Erythroblast (primary cell): ENCODE measurements at places on chromosomes 13 and 19.

- DNase-seq: no peak
These were observed 19.7 kb upstream of the PLPP2 start for GRCh38 chr19:310781-311496.

DNA sequence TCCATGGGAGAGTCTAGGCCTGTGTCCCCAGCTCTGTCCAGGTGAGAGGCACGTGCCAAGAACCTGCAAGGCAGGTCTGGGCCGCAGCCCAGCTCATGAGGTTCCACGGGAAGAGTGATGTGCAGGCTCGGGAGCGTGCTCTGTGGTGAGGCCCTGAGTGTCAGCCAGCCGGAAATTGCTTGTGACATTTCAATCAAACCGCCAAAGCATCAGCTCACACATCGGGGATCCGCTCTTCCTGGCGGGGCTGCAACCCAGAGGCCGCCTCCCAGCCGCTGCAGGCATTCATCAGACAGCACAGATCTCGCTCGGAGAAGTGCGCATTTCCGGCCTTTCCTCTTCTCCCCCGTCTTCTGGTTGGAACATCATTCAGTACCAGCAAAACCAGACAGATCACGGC is 109.3 kb downstream of the KDM4B start:
- DNase-seq: no peak

GRCh38 chr19:44686896-44687295 is 12.1 kb upstream of the CEACAM16 start:
- no peak for DNase-seq

DNA sequence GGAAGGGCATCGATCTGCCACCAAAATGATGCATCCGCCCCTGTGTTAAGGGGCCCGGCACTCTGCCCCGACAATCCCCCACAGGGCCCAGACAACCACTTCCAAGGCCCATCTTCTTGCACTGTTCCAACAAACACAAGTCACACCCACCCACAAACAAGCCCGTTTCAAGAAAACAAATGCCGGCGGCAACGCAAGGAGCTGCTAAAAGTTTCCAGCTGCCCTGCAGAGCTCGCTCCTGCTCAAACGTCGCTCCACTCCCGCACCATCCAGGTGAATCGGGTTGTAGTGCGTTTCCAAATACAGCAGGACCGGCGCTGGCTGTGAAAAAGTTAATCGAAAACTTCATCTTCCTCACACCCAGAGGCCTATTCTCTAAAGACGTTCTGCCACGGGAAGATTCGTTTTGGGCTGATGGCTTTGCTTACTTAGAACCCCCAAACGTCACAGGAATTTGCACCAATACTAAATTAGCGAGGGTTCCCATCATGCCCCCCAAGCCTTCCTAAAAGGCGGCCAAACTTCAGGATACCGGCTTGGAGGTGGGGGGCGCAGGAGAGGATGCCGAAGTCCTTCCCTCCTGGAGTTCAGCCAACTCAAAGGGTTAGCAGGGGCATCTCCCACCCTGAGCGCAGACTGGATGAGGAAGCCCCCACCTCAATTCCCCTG is 107.4 kb upstream of the DOCK9 start:
- peak; percentile 37 for DNase-seq

DNA sequence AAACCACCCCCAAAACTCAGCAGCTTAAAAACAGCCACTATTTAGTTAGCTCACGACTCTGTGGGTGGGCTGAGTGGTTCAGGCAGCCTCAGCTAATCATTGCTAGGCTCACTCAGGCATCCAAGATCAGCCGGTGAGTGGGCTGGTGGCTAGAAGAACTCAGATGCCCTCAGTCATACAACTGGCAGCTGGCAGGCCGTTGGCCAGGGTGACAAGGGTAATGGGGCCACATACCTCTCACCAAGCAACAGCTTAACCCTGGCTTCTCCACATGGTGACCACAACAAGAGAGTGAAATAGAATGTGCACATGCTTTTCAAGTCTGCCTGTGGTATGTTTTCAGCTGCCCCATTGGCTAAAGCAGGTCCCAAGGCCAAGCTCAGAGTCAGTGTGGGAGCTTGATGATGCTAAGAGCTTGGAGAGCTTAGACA is 435.4 kb upstream of the TSHZ3 start:
- no peak for DNase-seq

DNA sequence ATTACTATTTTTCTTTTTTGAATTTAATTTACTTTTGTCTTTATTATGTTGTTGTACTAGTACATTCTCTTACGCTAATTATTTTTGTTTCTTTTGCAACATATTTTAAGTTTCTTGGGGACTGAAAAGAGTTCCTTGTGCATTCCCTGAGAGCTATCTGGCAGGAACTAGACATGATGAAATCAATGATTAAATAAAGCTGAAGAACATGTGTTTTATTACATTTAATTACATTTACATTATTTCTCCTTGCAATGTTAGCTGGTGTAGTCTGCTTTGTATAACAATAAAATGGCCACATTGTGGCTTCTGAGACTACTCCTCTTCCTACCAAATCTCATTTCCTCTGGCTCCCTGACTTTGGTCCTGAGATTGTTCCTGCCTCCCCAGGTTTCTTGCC is 244.9 kb downstream of the NDFIP2 start:
- DNase-seq: no peak

GRCh38 chr19:3062165-3063105 is at the start of gene TLE5:
TLE5 (minus strand) TSS chr19:3062495; CDS start chr19:3062200, 295 bp downstream.
- peak; percentile 81 for DNase-seq

GRCh38 chr19:40596608-40597328 is 4.4 kb upstream of the LTBP4 start:
- DNase-seq: peak; percentile 54

DNA sequence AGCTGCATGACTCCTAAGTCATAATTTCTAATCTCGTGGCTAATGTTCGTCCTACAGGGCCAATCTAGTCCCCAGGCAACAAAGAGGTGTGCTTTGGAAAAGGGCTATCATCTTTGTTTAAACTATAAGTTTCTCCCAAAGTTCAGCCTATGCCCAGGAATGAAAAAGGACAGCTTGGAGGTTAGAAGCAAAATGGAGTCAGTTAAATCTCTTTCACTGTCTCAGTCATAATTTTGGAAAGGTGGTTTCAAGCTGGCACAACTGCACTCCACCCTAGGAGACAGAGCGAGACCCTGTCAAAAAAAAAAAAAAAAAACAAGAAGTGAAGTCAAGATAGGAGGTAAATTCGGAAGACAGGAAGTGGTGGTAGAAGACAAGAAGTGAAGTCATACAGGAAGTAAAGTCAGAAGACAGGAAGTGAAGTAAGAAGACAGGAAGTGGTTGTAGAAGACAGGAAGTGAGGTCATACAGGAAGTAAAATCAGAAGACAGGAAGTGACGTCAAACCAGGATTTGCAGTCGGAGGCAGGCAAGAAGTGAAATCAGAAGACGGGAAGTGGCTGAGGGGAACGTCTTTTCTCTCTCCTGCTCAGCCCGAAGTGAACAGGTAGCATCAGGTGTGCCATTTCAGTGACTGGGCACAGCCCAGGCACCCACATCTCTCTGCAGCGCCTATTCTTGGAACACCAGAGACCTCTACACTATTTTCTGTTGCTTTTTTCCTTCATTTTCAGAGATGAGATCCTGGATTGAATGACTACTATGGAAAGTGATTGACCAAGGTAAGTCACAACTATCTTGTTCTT is 32.2 kb downstream of the GP6 start:
- DNase-seq: peak; percentile 48

GRCh38 chr13:112820318-112820717 is 130.5 kb downstream of the ATP11A start:
- no peak for DNase-seq

GRCh38 chr19:29260477-29261317 is 47.7 kb upstream of the UQCRFS1 start:
- peak; percentile 65 for DNase-seq

GRCh38 chr13:76948149-76948548 is at the start of gene ACOD1:
ACOD1 (plus strand) TSS chr13:76948511; CDS start chr13:76948559, 48 bp downstream.
- DNase-seq: no peak

GRCh38 chr19:1425102-1425837 is 12.9 kb upstream of the RPS15 start:
- no peak for DNase-seq

DNA sequence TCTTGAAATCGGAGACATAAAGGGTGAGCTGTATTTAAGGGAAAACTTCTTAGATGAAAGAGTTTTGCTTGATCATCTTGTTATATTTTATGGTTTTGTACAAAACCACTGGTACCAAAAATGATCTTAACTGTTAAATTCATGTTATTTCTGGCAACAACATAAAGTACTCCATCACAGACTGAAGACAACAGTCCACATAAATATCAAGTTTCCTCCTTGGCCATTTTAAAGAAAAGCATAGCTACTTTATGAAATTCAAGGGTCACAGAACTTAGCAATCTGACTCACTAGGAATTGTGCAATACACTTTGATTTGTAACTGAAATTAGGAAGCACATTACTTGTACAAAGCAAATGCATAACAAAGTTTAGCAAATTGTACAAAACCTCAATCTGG is 66.3 kb downstream of the TBC1D4 start:
- no peak for DNase-seq

DNA sequence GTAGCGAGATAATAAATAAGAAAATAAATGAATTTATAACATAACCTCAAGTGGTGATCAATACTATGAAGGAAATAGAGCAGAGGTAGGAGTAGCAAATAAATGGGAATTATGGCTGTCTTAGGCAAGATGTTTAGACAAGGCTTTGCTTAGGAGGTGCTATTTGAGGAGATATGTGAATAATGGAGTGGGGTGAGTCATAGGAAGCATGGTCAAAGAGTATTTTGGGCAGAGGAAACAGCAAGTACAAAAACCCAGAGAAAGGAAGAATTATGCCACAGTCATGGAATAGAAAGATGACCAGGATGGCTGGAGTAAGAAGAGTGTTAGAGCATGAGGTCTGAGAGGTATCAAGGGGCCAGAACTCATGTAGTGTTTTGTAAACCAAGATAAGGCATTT is 33.6 kb upstream of the LPAR6 start:
- DNase-seq: no peak

GRCh38 chr19:55319785-55320184 is 5.4 kb downstream of the TMEM150B start:
- DNase-seq: no peak

GRCh38 chr13:111372651-111373425 is 52.4 kb downstream of the TEX29 start:
- no peak for DNase-seq

- no peak for DNase-seq
These were observed 22.1 kb upstream of the EHD2 start for GRCh38 chr19:47691090-47691489.

DNA sequence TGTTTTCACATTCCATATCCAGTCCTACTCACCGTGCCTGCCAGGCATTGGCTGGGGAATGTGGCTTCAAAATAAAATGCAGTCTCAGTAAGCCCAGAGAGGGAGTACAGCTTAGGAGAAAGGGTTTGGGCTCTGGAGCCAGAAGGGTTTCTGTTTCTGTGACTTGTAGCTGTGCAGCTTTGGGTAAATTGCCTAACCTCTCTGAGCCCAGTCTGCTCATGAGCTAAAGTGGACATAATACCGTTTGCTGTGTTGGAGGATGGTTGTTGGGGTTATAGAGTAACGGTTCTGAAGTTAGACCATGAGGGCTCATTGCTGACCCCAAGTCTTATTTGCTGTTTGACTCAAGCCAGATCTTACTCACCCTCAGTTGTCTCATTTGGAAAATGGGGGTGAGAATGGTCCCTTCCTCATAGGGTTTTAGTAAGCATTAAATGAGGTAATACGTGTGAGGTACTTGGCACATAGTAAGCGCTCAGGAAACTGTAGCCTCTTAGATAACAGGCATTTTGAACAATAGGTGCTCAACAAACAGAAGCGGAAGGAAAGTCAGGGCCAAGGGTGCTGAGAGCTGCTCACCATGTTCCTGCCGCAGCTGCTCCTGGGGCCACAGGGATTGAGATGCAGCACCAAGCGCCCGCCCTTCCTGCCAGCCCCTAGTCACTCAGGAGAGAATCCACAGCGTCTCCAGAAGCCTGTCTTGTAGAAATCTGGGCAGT is 45.5 kb downstream of the C13orf42 start:
- DNase-seq: no peak

DNA sequence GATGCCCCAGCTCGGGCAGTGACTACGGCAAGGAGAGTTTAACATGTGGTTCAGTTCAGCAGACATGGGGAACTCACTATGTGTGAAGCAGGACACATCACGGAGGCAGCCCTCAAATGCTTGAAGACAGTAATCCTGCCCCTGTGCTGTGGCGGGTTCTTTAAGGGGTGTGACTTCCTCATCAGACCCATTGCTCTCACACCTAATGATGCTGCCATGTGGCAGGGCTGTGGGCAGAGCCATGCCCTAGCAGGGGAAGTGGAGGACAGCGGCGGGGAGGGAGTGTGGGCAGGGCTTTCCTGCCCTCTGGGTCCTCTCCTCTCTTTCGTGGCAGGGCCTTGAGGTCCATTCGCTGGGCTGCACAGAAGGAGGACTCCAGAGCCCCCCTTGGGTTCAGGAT is 131.1 kb upstream of the GJB6 start:
- no peak for DNase-seq

DNA sequence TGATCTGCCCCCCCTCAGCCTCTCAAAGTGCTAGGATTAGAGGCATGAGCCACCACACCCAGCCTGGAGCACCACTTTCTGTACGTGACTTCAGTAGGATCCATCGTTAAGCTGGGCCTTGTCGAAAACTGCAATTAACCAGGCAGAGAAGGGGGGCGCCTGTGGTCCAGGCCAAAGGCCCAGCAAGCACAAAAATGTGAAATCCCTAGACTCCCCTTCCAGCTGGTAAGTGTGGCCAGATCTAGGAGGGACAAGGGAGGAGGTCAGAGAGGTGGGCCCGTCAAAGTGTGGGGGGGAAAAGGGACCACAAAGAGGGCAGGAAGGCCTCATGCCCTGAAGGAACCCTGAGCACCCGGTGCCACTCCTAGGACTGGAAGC is 13.8 kb downstream of the DDX39A start:
- no peak for DNase-seq

DNA sequence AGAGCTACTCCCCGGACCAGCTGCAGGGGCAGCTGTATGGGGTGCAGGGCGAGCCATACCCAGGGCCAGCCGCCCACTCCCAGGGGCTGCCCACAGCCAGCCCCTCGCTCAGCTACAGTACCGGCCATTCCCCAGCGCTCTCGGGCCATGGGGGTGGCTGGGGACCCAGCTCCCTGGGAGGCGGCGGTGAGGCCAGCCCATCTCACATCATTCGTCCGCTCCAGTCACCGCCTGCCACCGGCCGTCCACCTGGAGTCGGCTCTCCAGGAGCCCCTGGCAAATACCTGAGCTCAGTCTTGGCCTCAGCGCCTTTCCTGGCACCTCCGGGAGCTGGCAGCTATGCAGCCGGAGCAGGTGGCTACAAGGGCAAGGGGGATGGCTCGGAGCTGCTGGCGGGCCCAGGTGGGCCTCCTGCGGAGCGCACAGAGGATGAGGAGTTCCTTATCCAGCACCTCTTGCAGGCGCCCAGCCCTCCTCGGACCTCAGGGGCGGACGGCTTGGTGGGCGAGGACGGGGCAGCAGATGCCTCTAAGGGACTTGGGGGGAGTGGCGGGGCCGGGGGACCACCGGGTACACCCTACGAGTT is 4.9 kb downstream of the PRR12 start:
- DNase-seq: no peak

- no peak for DNase-seq
These were observed 155.7 kb downstream of the PCDH17 start for GRCh38 chr13:57787058-57787791.

DNA sequence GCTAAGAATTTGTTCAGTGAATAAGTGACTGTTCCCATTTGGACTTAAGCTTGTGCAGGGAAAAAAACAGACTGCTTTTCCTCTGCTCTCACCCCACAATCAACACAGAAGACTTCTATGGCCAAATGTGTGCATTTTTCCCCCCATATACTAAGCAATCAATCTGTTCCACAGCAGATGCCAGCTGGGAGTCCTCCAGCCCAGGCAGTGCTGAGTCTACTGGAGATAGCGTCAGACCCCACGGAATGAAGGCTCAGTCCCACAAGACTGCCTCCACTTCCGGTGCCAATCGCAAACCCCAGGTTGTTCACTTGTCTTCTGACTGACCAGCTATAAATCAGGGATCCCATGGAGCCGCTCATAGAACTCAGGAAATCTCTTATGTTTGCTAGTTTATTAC is 69.5 kb upstream of the ANKRD10 start:
- DNase-seq: no peak
